Muscle of arm (tissue), 14 donors: ENCODE measurements at places on chromosomes 5 and 9. TPM values are rescaled to one million over a fixed set of nuclear protein-coding genes. Genes with fewer than 3 reads are reported as not detected.

Gene PCDHB15
- polyA plus RNA-seq = 5.9 TPM

Gene CDC37L1
- not detected for polyA plus RNA-seq

Gene GZMA
- 1.5 TPM for polyA plus RNA-seq

Gene PKD2L2
- polyA plus RNA-seq = 0.82 TPM

Gene FLT4
- 7.1 TPM for polyA plus RNA-seq
